ENCODE measurements at places on chromosomes 6 and 20.

DNA sequence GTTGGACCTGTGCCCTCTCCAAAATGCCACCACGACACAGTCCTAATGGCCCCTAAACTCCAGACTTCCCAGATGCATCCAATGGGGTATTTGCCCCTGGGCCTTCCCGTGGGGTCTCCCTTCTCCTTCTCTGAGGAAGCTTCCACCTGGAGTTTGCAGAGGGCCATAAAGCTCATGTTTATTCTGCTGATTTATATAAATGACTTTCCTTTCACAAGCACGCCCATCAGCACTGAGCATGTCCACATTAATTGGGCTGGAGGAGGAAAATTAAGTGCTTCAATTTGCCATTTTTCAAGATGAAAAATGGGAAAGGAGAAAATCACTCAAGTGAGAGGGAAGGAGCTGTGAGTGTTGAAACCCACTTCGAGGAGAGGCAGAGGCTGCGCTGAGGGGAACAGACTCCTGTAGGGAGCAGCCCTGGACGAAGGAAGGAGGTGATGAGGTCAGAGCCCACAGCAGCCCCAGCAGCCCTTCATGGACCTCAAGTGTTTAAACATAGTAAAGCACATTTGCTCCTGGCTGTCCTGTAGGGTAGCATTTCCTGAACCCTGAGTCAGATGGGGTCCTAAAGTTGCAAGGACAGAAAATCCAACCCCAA, 434.9 kb upstream of the SULF2 start:
- DNase-seq: no peak

DNA sequence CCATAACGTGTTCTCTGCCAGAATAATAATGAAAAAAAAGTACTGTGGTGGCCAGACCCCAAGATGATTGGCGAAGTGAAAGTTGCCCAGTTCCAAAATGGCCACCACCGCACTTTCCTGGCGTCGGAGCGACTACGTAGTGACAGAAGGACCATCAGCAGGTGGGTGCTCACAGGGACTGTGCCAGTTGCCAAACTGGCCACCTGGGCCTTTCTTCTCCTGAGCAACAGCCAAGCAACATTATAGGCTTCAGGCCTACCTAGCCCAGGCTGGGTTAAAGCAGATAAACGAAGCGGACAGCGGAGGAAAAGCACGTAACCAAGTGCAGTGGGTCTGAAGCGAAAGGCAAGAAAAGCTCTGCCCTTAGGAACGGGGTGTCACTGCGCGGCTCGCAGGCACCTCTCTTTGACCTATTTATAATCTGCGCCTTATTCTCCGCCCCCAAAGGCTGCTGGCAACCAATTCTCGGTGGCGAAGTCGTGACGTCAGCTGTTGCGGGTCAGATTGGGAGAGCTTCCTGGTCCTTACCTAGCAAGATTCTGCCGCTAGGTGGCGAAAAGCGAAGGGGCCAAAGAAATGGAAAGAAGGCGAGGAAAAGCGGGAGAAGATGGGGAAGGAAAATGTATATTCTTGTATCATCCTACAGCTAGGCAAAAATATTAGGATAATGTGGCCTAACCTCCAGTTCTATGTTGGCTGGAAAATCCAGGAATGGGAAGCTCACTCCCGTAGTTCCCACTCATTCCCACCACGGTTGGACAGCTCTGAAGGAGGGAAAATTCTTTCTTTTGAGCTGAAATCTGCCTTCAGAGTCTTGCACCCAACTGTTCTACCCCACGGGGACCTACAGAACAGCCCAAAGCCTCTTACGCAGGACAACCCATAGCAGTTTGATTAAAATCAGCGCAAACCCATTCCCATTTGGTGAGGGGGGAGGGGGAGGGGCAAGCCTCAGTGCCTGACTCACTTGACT, 6.9 kb upstream of the MOG start:
- DNase-seq: peak; percentile 93

DNA sequence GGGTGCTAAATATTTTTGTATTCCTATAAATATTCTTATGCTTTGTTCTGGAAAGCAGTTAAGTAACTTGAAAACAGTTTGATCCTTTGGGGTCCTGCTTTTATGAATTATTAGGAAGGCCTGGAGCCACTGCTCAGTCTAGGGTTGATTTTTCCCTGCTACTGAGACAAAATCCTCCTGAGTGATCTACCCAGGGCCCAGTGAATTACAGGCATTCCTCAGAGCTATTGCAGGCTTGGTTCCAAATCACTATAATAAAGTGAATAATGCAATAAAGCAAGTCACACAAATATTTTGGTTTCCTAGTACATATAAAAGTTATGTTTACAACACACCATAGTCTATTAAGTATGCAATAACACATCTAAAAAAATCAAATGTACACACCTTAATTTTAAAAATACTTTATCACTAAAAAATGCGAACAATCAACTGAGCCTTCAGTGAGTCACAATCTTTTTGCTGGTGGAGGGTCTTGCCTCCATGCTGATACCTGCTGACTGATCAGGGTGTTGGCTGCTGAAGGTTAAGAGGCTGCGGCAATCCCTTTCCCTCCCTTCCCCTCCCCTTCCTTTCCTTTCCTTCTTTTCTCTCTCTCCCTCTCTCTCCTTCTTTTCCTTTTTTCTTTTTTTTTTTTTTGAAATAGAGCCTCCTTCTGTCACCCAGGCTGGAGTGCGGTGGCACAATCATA, 43.0 kb downstream of the DNAAF9 start:
- DNase-seq: no peak

- no peak for DNase-seq
These were observed 64.1 kb downstream of the C6orf118 start for GRCh38 chr6:165245287-165245686.
